Glutamatergic neuron (in vitro differentiated cells): ENCODE measurements at places on chromosomes 12 and 14. TPM values are rescaled to one million over a fixed set of nuclear protein-coding genes. Genes with fewer than 3 reads are reported as not detected.

The SYNDIG1L gene
- total RNA-seq, result 1.5 TPM

DNA sequence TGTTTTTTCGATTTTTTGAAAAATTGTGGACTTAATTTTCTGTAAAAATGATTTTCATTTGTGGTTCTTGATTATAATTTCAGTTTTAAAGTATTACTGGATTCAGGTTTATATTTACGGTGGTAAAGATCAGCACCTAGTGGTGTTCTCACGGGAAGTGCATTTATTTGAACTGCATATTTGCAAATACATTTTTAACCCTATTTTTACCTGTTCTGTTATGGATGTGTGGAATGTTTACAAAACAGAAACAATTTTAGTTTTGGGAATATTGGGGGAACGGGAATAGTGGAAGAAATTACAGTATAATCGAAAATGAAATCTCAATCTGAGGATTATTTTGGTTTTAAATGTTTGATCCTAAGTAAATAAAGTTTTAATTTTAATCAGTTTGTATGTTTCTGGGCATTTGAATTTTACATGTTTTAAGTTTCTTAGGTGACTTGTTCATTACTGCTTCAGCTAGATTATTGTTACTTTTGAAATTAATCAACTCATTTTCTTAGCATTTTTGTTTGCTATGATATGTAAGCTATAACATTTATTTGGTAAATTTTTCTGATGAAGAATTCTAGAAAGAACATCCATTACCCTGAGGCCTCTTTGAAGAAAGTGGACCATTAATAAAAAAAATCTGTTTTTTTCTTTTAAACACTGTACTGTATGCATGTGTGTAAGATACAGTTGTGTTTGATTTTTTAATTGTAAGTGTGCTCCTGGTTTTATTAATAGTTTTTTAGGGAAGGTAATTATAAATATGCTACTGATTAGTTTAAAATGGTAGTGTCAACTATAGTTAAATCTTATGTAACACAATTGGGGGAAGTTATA, 942 bp downstream of the ATF7IP start:
- no peak for DNase-seq

- DNase-seq, result peak; percentile 98
These were observed at the start of gene PARP11 for GRCh38 chr12:3872800-3873636. PARP11 (minus strand) TSS chr12:3873399; CDS start chr12:3873229, 170 bp downstream.

DNA sequence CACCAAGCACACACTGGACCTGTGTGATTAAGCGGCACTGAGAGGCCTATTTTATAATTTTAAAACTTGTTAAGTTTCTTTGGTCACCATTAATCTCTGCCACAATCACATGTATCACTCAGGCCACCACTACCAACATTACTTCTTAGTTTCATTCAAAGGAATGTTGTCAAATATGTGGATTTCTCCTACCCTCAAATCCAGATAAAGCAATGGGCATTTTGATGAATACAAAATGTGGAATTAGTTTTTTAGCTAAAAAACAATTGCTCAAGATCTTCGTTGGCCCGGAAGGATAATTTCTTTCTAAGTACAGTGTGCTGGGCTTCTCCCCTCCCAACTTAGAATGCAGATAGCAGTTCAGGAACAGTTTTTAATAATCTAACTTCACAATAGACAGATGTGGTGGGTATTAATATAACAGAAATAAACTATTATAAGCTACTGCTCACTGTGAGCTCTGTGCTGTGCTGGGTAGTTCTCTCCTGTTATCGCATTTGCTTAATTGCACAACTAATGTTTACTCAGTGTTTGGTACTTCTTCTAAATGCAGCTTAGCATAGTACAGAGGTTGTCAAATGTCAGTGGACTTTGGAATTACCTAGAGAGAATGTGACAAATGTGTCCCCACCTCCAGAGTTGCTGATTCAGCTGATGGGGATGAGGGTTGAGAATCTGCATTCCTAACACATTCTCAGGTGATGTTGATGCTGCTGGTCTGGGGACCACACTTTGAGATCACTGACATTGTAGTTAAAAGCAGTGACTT, 266.7 kb upstream of the AMIGO2 start:
- no peak for DNase-seq

DNA sequence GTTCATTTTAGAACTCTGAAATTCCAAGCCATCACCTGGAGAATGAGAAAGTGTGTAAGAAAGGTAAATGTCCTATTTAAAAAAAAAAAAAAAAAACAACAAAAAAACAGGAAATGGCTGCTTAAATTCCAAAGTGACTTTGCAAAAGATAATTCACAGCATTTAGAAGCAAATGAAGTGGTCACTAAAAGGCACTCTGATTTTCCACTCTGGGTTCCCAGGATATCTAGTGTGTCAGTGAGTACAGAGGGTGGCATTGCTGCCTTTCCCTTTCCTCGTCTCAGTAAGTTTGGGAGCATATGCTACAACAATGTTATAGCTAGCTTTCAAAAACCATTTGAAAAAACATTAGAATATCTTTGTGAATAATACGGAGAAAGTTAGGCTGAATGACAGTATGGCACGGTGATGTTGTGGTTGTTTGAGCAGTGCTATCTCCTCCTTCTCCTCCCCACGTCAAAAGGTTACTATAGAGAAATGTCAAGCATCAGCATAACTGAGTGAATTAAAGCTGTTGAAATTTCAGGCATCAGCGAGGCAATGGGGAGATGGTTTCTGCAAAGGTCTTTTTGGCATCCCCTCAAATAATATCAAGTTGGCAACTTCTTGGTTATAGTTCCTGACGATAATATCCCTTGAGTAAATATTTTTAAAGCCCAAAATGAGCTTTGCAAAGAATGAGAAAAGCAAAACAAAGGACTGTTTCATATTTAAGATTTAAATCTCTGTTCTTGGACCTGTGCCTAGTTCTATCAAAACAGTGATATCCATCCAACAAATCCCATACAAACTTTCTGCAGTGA, 164.5 kb upstream of the E2F7 start:
- DNase-seq, result no peak

- DNase-seq, result no peak
These were observed 98.3 kb upstream of the EVL start for GRCh38 chr14:99966912-99967311.
